Activated naive CD8-positive, alpha-beta T cell treated with anti-CD3 and anti-CD28 coated beads, Interleukin-2, amount 10 ng/mL, durations not matched to agents 7 days and 5 days (primary cell): ENCODE measurements at places on chromosomes 5 and 9.

DNA sequence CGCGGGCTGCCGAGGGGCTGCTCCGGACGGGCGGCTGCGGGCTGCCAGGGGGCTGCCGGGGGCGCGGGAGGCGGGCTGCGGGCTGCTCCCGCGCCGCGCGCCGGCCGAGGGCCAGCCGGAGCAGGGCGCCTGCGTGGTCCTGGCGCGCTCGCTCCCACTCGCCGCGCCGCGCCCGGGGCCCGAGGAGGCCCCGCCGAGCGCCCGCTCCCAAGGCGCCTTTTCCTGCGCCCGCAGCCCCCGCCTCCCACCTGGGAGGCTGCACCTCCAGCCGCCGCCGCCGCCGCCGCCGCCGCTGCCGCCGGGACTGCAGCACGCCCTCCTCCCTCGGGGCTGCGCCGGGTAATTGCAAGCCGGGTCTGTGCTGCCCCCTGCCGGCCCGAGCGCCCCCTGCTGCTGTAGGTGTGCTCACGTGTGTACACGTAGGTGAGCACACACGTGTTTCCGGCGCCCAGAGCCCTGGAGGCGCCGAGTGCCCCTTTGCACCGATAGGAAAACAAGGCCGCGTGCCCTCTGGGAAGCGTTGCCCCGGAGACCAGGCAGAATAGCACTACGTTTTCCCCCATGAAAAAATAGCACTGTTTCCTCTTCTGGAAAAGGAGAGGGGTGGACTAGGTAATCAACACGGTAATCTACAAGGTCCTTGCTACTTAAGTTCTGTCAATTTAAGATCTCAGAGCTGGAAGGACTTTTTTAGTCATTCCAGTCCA, at the start of gene EPB41L4B:
Gene EPB41L4B, minus strand, starts transcription at position 318 of the 707 bp plus-strand sequence. CDS start 613 bp downstream, outside the sequence.
- peak; percentile 95 for DNase-seq

GRCh38 chr5:139228201-139228803, 30.1 kb upstream of the SIL1 start:
- DNase-seq, result no peak

GRCh38 chr5:165919196-165919595, 2372.2 kb upstream of the WWC1 start:
- DNase-seq, result no peak

DNA sequence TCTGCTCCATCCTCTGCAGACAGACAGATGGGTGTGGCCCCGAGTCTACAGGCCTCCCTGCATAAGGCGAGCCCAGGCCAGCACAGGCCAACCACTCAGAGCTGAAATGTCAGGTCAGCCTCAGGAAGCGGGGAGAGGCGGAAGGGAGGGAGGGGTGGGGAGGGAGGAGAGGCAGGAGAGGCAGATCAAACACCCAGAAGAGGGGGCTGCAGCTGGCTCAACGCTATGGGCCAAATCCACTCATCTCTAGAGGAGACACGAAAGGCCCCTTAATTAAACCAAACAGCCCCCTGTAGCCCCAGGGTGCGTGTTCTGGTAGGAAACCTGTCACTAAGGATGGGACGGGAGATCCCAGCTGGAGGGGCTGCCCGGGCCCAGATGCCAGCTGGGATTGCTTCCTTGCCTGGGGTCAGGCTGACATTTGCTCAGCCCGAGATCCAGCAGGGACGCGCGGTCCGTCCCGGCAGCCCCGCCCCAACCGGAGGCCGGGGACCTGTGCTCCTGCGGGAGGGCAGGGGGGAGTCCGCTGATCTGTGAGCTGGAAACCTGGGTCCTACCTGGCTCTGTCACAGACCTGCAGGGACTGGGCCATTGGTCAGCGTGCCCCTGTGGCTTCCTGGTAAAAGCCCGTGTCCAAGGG, 97.2 kb upstream of the SARDH start:
- no peak for DNase-seq

- no peak for DNase-seq
Observed at GRCh38 chr5:152711801-152712388, 306.8 kb upstream of the NMUR2 start.

DNA sequence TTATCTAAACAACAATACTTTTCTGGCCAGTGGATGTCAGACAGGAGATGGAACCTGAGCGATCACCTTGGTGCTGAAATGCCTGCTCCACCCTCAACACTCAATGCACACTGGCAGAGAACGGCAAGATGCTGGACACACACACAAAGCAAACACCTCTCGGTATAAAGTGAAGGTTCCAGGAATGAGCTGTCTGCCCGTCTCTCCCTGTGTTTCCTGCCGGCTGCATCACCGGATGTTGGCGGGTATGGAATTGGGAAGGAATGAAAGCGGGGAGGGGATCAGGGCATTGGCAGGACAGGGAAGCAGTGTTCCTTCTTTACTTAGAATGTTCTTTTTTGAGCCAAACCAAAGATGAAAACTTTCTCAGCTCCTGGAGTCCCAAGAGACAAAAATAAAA, 59.2 kb downstream of the MED10 start:
- no peak for DNase-seq

DNA sequence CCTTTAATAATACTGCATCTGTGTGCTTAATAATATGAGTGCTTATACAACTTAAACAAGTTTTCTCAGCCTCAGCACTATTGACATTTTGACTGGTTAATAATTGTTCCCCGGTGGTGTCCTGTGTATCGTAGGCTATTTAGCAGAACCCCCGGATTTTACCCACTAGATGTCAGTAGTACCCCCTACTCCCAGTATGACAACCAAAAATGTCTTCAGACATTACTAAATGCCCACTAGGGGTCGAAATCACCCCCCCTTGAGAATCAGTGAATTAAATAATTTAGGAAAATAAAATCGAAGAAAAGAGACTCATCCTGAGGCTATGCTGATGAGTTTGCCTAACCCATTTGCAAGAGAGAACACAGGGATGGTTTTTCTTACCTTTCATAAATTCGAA, 166.3 kb downstream of the ATP10B start:
- no peak for DNase-seq

- DNase-seq, result no peak
Observed at GRCh38 chr9:133635098-133635497, 1.1 kb upstream of the DBH start.

- DNase-seq, result peak; percentile 27
Observed at GRCh38 chr9:89364666-89365531, 46.6 kb downstream of the SECISBP2 start.

- peak; percentile 30 for DNase-seq
Observed at GRCh38 chr9:7234144-7234543, 476.4 kb downstream of the KDM4C start.

DNA sequence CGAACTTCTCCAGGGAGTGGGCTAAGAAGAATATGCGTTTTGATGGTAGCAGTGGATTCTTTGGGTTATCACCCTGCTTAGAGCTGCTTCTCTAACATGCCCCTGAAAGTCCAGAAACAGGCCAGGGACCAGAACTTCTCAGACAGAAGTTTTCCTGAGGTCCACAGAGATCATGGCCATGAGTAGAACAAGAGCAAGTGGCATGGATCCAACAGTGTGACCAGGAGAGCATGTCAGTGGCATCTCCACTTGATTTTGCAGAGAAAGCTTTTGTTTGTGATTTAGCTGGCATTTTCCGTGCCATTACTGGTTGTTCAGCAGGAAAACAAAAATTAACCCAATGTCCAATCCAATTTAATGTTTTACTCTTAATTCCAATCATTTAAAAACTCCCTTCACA, 298.5 kb upstream of the CD180 start:
- no peak for DNase-seq

DNA sequence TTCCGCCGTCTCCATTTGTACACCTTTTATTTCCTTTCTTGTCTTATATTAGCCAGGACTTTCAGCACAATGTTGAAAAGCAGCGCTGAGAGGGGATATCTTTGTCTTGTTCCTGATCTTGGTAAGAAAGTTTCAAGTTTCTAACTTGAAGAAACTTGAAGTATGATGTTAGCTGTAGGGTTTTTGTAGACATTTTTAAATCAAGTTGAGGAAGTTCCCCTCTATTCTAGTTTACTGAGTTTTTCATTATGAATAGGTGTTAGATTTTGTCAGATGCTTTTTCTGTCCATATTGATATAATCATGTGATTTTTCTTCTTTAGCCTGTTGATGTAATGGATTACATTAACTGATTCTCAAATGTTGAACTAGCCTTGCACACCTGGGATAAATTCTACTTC, 425.7 kb downstream of the PIK3R1 start:
- no peak for DNase-seq

- DNase-seq, result no peak
Observed at GRCh38 chr5:5383461-5383860, 39.0 kb upstream of the ICE1 start.

DNA sequence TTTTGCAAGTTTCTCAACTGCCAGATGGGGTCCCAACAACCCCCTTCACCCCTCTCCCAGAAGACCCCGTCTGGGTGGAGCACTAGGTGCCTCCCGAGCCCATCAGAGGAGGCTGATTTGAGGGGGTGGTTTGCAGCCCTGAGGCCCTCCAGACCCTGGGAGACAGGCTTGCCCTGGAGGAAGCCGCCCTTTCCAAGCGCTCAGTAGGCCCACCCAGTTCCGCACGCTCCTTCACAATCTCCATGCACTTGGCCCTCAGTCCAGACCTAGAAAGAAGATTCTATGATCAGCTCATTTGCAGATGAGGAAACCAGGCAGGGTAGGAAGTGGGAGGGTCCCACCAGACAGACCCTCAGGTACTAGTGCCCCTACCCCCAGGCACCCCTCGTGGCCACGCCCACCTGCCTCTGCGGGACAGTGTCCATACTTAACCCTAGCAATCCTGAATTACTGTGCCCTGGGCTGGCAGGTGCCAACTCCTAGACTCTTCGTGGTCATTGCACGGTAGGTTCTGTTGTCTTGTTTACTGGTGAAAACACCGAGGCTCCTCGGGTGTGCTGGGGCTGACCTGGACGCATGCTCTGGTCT, 22.3 kb downstream of the OR2V1 start:
- no peak for DNase-seq

- DNase-seq, result no peak
Observed at GRCh38 chr5:149110406-149110805, 30.9 kb upstream of the ABLIM3 start.

DNA sequence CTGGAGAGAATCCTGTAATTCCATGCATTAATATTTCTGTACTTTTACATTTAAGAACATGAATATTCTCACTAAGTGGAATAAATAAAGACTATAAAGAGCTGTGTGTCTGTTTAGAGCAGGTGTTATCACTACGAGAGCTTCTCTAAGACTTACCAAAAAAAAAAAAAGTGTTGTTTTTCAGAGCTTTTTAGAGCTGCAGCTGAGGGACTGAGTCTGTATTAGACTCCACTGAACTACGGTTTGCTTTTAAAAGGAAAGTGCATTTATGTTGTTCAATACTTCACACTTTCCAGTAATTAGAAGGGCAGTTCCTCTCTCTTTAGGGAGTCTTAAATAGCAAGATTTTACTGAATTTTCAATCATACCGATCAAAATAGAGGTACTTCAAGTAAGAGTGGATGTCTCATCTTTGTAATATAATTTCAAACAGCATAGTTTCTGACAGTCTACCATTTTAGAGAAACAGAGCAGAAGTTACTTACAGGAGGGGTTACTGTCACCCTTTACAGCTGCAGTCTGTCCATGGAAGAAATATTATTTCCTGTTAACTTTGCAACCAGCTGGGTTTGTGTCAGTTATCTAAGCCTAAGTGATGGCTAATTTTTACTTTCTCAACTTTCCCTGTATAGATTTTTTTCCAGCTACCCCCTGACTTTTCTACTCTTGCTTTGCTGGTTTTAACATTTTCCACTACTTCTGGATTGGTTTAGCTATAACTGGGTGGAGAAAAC, 2.4 kb downstream of the SYK start:
- DNase-seq, result no peak

DNA sequence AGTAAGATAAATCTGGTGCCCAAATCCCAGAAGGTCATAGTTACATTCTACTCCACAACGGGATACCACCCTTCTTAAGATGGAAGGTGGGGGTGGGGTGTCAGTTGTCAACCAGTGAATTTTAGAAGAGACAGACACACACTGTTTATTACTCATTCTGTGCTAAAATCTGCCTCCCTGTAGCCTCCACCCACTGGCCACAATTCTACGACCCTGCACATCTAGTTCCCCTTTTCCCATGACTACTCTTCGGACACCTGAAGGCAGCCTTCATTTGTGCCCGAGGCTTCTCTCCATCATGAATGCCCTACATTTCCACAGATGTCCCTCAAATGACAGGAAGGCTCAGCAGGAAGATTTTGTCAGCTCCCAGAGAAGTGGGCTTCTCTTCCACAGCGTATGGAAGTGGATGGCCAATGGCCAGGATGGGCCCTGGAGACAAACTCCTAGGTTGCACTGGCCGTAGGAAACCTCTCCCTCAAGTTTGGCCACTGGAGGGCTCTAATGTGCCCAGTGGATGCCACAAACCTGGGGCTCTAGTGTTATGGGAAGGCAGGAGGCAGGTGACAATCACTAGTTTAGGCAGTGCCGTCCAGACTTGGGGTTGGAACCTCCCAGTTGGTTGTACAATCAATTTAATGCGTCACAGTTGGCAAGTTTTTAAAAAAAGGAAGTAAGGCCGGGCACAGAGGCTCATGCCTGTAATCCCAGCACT, 46.6 kb downstream of the PTPN3 start:
- no peak for DNase-seq

DNA sequence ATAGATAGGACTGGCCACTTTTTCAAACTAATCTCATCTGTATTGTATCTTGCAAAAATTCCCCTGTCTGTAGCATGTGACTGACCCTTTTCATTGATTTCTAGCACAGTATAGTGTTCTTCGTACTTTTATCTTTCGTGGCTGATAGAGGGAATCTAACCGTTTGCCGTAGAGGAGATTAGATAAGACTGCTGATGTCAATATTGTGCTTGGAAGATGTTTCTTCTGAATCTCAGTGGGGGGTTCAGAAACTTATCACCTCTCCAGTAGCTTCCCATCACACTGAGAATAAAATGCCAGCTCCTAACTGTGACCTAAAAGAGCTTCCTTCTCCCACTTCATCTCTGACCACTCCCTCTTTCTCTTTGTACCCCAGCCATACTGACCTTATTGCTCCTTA, 25.4 kb upstream of the ALDOB start:
- DNase-seq, result no peak

DNA sequence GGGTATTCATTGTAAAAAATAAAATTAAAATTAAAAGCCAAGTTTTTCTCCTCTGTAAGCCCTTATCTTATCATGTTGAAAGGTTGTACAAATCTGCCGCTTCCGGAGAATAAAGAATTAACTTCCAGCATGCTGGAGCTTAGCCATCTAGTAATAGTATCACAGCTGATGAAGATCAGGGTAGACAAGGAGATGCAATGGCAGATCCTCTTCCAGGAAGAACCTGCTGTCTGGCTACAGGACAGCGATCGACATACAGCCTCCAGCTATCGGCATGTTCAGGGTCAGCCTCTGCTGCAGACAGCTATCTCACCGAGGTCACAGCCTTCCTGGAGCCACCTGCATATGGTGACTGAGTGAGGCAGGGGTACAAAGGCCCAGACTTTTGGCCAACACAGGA, 82.6 kb downstream of the MED27 start:
- no peak for DNase-seq

DNA sequence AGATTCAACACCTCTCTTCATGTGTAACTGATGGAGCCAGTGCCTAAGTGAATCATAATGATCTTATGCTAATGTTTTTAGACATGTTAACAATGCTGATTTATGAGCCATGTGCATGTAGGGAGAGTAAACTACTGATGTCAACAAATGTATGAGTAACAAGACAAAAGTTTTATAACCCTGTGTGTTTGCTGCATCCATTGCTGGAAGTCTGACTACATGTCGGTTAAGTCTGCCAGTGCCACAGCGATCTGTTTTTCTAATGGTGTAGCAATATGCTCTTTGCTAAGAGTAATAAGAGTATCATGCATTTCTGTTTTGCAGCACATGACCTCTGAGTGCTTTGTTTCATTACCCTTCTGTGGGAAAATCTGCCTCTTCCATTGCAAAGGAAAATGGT, 26.4 kb upstream of the TMOD1 start:
- no peak for DNase-seq

GRCh38 chr5:43484106-43484849, 613 bp upstream of the TMEM267 start:
- DNase-seq, result peak; percentile 86

GRCh38 chr9:127936347-127936852, 1.3 kb downstream of the DPM2 start:
- peak; percentile 29 for DNase-seq
